ENCODE measurements at places on chromosomes 3 and 15. TPM values are rescaled to one million over a fixed set of nuclear protein-coding genes. Genes with fewer than 3 reads are reported as not detected.

- DNase-seq = no peak
Measured at GRCh38 chr3:157241599-157241998, 81.7 kb upstream of the CCNL1 start.

The MORC1 gene
- not detected for total RNA-seq

- no peak for DNase-seq
Measured at GRCh38 chr3:188440340-188440972, 286.5 kb downstream of the LPP start.

The NOX5 gene
- total RNA-seq = 0.50 TPM

- no peak for DNase-seq
Measured at GRCh38 chr3:188156056-188156455, 2.1 kb downstream of the LPP start.

The SGO1 gene
- 4.7 TPM for total RNA-seq

The FBLN2 gene
- total RNA-seq = 2.2 TPM

GRCh38 chr15:68073576-68074288 lies 19.6 kb downstream of the PIAS1 start:
- no peak for DNase-seq

The GP9 gene
- total RNA-seq = not detected

The WDR93 gene
- 0.17 TPM for total RNA-seq

DNA sequence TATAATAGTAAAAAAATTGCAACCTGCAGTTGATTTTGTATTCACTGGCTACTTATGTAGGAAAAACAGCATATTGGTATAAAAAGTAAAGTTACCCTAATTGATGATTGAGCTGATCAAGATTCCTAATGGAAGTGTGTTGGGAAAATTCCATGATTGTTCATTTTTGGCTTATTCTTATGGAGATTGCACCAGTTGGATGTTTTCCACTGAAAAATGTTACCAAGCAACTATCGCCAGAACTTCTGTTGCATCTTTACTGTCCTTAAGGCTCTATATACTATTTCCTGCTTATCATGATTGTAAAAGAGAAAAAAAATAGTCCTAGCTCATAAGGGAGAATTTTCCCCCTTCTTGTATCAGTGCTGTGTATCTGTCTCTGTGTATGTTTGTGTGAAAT lies 48.6 kb downstream of the SLC25A26 start:
- DNase-seq = no peak

The MESP1 gene
- not detected for total RNA-seq

- no peak for DNase-seq
Measured at GRCh38 chr3:14150078-14150477, 25.2 kb downstream of the TMEM43 start.

DNA sequence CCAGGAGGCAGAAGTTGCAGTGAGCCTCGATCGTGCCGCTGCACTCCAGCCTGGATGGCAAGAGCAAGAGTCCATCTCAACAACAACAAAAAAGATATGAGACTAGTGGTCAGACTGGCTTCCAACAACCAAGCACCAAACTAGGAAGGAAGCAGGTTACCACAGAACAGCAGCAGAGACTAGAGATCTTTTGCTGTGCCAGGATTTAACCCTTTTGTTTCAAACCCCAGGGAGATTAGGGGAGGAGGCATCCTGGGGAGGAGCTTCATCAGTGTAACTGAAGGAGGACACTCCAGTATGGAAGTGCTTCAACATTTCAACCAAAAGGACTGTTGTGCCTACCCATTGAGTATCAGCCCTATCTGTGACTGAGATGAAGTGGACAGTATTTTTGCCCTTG lies 240.3 kb downstream of the ZIC1 start:
- DNase-seq = no peak

DNA sequence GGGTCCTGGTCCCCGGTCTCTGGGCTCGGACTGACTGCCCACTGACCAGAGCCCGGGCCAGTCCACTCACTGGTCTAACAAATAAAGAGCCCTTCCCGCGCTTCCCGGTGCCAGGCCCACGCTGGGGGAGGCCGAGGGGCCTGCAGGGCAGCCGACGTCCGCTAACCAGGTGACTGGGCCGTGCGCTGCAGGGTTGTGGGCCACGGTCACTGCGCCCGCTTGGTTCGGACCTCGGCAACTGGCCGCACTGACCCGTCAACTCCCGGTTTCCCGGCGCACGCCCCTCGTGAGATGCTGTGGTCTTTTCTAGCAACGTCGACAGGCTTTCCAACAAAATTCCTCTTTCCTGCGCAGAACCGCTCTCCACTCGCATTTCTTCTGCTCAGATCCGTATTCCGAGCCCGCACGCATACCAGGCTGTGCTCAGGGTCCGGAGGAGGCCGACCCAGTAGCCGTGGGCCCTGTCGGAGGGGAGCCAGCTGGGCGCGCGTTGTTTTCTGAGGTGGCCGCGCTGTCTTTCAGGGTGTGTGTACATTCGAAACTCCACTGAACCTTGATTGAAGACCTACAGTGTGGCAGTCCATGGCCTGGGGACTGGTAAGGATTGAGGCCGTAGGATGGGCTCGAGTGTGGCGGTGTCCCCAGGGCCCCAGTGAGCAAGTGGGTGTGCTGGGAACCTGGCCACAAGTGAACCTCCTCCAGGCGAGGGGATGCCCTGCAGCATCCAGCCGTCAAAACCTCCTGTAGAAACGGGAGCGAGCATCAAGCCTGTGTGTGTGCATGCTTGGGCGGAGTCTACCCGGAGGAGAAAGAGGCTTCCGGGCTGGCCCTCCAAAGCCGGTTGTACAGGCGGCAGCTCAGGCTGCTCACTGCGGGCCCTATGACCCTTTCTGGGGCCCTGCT lies 875 bp upstream of the NT5DC2 start:
- no peak for DNase-seq

- DNase-seq = no peak
Measured at GRCh38 chr3:59451800-59452746, 402.2 kb upstream of the CFAP20DC start.

DNA sequence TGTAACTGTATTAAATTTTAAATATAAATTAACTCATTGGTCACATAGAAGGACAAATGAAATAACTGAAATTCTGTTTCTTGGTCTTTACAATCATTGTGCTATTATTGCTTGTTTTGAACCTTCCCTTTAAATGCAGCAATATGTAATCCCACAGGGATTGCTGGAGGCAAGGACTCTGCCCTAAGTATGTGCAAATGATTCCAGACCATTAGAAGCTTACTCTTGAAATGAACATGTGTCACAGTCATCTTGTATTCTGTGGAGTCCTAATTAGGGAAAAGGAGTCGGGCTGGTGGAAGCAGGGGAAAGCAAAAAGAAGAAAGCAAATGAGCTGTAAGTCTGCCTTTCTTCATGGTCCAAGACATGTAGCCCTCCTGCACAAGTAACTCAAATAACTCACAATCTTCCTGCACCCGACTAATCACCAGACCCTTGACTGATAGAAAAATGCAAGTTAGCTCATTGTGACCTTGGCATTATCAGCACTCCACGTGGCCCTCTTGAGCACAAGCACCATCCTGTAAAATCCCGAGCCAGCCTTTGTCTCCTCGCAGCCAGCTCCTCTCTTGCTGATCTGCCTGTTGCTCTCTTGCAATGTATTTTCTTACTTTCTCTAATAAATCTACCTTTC lies 2.3 kb upstream of the TMPRSS7 start:
- no peak for DNase-seq

GRCh38 chr15:68113751-68114150 lies 59.6 kb downstream of the PIAS1 start:
- no peak for DNase-seq

GRCh38 chr3:196694202-196694638 lies 17.8 kb downstream of the CEP19 start:
- no peak for DNase-seq

The ADPRH gene
- 9.5 TPM for total RNA-seq

- DNase-seq = no peak
Measured at GRCh38 chr3:55313666-55314065, 173.4 kb downstream of the WNT5A start.

- no peak for DNase-seq
Measured at GRCh38 chr3:8482263-8482662, 19.4 kb upstream of the LMCD1 start.

- DNase-seq = no peak
Measured at GRCh38 chr3:11643201-11643603, 513 bp downstream of the VGLL4 start.

DNA sequence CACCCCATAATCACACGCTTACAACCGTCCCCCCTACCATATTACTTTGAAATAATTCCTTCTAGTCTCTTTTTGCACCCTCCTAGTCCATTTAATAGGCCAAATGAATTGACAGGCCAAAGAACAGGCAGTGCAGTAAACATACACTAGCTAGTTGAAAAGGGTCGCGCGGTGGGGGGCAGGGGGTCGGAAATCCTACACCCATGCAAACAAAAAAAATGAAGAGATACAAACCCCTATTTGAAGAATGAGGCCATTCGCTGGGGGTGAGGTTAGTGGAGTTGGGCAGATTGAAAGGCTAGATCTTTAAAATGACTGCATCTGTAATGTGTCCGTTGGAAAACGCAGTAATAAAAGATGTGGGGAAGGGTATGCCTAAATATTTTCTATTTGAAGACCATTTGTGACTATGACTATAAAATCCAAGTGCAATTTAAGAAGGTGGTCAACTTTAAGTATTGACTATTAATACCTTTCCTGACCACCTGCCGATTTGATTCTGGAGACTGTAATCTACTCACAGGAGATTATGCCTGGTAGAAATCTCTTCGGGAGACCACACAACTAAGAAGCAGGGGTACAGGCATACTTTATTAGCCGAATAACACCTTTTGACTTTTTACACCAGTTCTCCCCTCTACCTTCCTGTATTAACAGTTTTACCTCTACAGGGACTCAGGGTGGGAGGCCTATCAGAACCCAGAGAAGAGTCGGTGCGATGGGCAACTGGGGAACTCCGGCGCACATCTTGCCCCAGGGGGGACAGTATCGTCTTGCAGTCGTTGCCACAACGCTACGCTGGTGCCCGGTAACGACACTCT lies 762 bp upstream of the ARL6 start:
- no peak for DNase-seq

All from mammary epithelial cell (primary cell).